Right renal pelvis (tissue), 4 donors: ENCODE measurements at places on chromosomes 4 and X. TPM values are rescaled to one million over a fixed set of nuclear protein-coding genes. Genes with fewer than 3 reads are reported as not detected.

DNA sequence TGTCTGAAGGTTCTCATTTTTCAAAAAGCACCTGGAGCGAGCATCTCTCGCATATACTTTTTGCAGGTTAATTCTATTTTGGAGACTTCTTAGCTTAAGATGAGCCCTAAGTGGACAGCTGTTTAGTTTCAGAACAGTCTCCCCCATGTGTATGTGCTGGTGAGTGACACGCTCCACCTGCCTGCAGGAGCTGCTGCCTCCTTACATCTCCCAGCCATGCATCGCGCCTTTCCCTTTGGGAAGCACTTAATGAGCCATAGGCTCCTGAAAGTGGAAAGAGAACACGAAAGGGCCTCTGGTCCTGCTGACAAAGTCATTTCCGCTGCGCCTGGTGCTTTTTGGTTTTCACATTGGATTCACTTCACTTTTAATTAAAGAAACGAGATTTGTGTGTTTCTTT, 56.1 kb downstream of the TRIML2 start:
- peak; percentile 9 for DNase-seq

DNA sequence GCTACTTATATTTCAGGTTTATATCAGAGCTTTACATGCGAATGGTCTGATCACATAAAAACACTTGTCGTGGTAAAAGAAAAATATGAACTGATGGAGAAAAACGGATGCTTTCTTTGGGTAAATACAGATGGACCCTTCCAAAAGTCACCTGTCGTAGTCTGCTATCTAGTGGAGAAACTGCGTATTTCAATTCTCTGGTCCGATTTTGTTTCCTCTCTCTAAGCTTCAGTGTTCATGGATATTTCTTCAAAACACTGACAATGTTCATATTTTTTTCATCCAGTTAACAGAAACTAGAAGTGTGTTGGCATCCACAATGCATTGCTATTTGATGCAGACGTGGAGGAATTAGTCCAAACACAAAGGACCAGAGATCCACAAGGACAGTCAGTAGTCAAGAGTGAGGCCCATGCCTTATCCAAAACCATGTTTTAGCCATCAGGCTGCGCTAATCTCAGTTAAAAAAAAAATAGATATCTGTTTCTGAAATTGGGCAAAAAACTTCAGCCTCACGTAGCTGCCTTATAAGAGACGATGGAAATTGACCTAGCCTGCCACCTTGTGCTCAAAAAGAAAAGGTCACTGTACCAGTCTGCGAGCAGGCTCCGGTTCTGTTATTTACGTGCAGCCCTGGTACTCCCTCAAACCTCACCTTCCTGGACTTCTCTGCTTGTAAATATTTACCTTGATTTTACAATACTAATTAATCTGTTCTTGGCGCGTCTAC, 16.0 kb downstream of the MEPE start:
- no peak for DNase-seq

DNA sequence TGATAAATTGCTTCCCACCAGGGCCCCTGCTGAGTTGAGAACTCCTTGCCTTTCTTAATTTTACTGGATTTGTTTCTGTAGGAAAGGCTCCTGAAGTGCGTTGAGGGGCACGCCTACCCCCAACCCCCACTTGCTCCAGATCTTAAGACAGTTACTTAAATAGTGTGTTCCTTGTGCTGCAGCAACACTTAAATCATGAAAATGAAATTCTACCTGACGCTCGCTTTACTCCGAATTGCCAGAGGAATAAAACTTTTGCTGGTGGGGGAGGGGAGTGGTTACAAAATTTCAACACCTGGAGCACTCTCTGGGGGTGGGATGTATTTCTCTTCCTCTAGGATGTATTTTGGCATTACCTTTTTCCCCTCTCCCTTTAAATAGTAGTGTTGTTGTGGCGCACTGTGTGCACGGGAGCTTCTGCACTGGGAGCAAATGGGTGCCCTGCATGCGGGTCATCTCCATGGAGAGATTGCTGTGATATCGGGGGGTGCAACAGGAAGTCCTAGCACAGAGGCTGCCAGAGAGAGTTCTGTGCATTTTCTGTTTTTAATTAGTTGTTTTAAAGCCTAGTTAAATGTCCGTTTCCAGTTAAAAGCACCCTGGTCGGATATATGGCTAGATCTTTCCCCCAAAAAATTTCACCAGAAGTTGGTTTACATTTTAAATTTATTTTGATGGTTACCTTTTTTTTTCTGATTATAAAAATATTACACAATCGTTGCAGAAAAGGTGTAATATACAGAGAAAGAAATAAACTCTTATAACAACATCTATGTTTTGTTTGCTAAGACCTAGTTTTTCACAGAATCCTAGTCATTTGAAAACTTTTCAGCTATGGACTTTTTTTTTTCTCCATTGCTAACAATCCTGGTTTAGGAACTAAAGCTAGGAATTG, 207.7 kb downstream of the SOWAHB start:
- DNase-seq: no peak

GRCh38 chr4:69517674-69518073, 22.0 kb upstream of the UGT2B4 start:
- DNase-seq: no peak

- DNase-seq: no peak
These were observed 11.8 kb upstream of the RTL5 start for GRCh38 chrX:72143609-72143907.

- no peak for DNase-seq
These were observed 101.9 kb downstream of the MAML3 start for GRCh38 chr4:140052050-140052449.

- DNase-seq: no peak
These were observed 249.3 kb downstream of the ANKRD50 start for GRCh38 chr4:124462954-124463828.

- DNase-seq: no peak
These were observed 225.1 kb downstream of the NR3C2 start for GRCh38 chr4:148216866-148217814.

GRCh38 chr4:186743261-186743660, 19.6 kb upstream of the FAT1 start:
- no peak for DNase-seq

DNA sequence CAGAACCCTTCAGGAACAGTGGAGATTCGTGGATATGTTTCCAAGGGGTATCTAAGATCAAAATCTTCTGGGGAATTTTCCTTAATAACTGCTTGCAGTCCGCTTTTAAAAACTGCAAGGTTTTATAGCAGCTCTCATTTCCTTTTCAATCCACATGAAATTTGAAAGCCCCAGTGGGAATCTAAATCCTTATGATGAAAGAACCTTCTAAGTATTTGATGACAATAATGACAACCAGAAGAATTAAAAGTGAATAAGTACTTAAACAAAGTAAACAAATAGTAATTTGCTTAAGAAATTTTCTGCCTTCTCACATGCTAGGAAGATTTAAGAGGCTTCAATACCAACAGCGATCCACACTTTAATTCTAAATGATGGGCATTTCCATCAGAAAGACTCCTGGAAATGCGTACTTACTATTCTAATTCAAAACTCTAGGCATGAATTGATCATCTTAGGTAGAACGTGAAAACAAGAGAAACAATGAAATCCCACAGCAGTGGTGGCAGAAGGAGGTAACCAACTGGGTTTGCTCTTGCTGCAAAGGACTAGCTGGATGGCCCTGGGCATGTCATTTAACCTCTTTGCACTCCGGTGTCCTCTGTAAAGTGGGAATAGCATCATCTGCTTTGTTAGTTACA, 37.6 kb upstream of the S100G start:
- no peak for DNase-seq

- DNase-seq: no peak
These were observed 107.6 kb downstream of the ATXN3L start for GRCh38 chrX:13212191-13212651.

GRCh38 chr4:37715889-37716402, 29.8 kb upstream of the RELL1 start:
- DNase-seq: no peak

DNA sequence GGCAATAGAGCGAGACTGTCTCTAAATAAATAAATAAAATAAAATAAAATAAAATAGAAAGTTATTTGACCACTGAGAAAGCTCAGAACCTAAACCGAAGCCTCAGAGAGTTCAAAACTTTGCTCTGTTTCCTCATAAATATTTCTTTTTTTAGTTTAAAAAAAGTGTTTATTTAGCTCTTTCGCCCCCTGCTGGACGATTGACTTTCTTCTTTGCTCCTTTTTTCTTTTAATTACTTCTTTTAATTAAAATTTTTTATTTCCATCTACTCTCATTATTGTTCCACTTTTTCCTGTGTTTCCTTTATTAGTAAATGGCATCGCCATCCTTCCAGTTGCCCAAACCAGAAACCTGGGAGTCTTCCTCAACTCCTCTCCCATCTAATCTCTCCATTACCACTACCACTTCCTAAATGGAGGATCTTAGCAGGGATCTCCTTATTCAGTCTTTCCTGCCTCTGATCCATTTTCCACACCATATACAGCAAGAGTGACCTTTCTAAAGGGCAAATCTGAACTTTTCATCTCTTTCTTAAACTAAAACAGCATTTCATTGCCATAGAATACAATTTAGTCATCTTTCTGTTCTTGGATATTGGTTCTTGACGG, 728 bp upstream of the IL13RA2 start:
- DNase-seq: no peak

- no peak for DNase-seq
These were observed 73.2 kb downstream of the NFKB1 start for GRCh38 chr4:102574317-102574716.

DNA sequence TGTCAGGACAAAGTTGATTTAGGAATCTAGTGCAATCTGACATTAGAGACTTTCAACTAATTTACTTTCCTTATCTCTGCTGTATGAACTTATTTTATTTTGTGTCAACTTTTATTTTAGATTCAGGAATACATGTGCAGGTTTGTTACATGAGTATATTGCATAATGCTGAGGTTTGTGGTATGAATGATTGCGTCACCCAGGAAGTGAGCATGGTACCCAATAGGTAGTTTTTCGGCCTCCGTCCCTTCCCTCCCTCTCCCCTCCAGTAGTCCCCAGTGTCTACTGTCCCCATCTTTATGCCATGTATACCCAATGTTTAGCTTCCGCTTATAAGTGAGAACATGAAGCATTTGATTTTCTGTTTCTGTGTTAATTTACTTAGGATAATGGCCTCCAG, 68.7 kb upstream of the TEX13D start:
- no peak for DNase-seq

- no peak for DNase-seq
These were observed 33.7 kb upstream of the STAG2 start for GRCh38 chrX:123927845-123928244.

- DNase-seq: no peak
These were observed 74.5 kb downstream of the DCLK2 start for GRCh38 chr4:150152766-150153165.

DNA sequence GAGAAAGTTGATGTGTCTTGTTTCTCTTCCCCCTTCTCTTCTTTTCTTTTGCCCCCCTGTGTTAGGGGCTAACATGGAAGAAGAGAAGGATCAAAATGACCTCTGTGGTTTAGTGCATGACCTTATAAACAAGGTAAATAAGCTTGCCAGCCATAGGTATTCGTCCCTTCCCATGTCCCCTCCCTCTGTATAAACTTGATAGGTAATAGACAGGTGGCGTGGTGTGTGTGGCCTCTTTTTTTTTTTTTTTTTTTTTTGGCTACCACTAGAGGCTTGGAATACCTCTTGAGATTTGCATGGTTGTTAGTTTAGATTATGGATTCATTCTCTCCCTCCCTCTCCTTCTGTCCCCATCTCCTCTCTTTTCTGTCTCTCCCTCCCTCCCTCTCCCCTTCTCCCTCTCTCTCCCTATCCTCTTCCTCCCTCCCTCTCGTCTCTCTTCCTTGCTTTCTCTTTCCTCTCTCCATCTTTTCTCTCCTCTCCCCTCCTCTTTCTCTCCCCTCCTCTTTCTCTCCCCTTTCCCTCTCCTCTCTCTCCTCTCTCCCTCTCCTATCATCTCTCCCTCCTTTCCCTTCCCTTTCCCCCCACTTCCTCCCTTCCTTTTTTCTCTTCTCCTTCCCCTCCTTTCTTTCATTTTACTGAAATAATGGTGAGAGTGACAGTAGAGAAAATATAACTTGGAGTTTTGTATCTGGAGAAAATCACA, 134.4 kb downstream of the AFF1 start:
- no peak for DNase-seq

The SPACA5 gene
- not detected for polyA plus RNA-seq
